ENCODE measurements at places on chromosomes 4 and X.

DNA sequence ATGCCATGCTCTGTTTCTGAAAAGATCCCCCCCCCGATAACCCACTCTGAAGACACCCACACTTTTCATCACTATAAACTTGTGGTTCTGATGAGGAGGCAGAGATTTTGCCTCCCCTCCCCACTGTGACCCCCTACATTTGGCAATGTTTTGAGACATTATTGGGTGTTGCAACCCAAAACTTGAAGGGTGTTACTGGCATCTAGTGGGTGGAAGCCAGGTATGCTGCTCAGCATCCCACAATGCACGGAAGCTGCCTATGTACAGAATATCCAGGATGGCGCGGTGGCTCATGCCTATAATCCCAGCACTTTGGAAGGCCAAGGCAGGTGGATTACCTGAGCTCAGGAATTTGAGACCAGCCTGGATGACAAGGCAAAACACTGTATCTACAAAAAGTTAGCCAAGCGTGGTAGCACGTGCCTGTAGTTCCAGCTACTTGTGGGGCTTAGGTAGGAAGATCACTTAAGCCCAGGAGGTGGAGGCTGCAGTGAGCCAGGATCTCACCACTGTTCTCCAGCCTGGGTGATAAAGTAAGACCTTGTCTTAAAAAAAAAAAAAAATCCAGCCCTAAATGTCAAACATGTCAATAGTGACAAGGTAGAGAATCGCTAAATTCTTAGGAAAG lies 87.3 kb downstream of the SCD5 start:
- DNase-seq, result no peak

- no peak for DNase-seq
Observed at GRCh38 chrX:118239178-118239870, 106.6 kb upstream of the WDR44 start.

GRCh38 chr4:113101669-113102068 lies 52.2 kb downstream of the ANK2 start:
- no peak for DNase-seq

GRCh38 chrX:74195120-74195519 lies 108.9 kb upstream of the ZCCHC13 start:
- no peak for DNase-seq

- DNase-seq, result no peak
Observed at GRCh38 chrX:113986427-113986826, 597.5 kb upstream of the HTR2C start.

GRCh38 chr4:153573881-153574802 lies 108.0 kb downstream of the TMEM131L start:
- peak; percentile 18 for DNase-seq

DNA sequence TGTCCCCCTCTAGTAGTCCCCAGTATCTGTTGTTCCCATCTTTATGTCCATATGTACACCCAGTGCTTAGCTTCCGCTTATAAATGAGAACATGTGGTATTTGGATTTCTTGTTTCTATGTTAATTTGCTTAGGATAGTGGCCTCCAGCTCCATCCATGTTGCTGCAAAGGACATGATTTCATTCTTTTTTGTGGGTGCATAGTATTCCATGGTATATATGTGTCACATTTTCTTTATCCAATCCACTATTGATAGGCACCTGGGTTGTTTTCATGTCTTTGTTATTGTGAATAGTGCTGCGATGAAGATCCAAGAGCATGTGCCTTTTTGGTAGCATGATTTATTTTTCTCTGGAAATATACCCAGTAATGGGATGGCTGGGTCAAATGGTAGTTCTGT lies 6.3 kb downstream of the RAP1GDS1 start:
- DNase-seq, result no peak

GRCh38 chrX:73268463-73268862 lies 53.8 kb upstream of the NAP1L2 start:
- DNase-seq, result no peak

DNA sequence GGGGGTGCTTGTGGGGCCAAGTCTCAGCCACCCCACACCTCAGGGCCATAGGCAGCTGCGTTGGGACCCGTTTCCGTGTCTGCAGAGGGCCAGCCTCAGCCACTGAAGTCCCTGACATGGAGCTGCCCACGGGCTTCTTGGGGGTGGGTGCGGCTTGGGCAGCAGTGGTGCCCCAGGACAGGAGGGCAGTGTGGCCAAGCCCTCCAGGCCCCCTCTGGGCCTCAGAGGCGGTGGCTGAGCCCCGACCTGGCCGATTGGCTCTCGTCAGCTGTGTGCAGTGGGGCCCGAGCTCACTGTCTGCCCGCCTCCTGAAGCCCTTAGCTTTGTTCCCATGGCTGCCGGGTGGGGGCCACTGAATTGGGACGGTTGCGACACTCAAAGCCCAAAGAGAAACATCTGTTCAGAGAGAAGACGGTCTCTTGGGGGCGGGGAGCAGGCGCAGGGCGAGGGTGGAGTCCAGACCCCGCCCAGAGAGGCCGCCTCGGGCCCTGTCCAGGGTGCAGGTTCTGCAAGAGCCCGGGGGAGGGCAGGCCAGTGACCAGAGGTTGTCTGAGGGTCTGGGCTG lies 9.1 kb downstream of the FGFR3 start:
- DNase-seq, result no peak

DNA sequence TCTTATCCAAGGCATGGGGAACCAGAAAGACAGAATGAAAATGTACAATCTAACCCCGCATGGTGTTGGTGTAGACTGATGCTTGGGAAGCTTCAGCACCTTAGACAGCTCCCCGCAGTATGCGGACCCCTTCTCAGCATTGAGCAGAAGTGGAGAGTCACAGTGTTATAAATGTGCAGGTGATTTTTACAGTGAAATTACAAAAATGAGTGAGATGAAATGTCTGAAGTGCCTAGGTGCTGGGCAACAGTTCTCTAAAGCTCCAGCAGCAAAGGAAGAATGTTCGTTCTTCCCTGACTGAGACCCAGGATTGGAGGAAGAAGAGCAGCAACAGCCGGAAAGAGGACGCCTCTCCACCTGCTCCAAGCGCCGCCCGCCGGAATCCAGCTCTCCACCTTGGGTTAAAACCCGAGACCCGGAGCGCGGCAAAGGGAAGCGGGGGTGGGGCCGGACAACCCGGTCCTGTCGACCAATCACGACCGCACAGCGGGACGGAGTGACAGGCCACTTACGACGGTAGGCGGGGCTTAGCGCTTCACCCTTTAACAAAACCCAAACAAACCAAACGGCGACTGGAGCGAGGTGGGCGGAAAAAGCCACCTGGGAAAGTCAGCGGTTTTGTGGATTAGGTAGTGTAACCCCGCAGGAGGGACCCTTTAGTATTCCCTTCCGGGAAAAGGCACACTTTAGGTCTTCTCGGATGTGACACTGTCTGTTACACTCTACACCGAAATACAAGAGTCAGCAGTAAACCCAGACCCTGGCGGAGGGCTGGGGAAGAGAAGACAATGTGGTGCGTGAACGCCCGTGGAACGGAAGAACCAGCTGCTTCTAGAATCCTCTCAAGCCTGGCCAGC lies at the start of gene GLRA3:
GLRA3 (minus strand) TSS at position 403 of the 857 bp plus-strand sequence. CDS start 436 bp downstream, outside the sequence.
- DNase-seq, result no peak

GRCh38 chr4:86033171-86033570 lies 326.7 kb downstream of the MAPK10 start:
- no peak for DNase-seq

DNA sequence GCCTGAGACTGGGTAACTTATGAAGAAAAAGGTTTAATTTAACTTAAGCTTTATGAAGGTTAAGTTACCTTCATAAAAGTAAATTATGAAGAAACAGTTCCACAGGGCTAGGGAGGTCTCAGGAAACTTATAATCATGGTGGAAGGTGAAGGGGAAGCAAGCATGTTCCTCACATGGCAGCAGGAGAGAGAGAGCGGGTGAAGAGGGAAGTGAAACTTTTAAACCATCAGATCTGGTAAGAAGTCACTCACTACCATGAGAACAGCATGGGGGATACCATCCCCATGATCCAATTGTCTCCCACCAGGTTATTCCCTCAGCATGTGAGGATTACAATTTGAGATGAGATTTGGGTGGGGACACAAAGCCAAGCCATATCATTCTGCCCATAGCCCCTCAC lies 944.7 kb upstream of the NDST4 start:
- no peak for DNase-seq

GRCh38 chr4:137443031-137443800 lies 89.1 kb downstream of the PCDH18 start:
- no peak for DNase-seq

DNA sequence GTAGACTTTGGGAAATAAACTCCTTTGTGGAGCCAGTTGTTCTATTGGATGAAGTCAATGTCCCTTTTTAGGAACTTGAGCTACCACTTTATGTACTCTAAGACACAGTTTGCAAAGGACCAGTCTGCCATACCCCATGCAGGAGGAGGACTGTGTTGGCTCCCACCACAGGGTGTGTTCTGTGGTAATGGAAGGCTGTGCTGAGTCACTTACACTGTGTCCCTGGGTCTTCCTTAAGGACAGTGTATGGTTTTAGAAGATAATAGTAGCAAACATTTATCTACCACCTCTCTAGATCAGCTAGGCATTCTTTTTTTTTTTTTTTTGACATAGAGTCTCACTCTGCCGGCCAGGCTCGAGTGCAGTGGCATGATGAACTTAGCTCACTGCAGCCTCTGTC lies 184.0 kb upstream of the PGRMC2 start:
- DNase-seq, result no peak

GRCh38 chr4:151908734-151909497 lies 148.1 kb upstream of the GATB start:
- no peak for DNase-seq

- DNase-seq, result no peak
Observed at GRCh38 chr4:125044886-125045285, 269.9 kb upstream of the FAT4 start.

DNA sequence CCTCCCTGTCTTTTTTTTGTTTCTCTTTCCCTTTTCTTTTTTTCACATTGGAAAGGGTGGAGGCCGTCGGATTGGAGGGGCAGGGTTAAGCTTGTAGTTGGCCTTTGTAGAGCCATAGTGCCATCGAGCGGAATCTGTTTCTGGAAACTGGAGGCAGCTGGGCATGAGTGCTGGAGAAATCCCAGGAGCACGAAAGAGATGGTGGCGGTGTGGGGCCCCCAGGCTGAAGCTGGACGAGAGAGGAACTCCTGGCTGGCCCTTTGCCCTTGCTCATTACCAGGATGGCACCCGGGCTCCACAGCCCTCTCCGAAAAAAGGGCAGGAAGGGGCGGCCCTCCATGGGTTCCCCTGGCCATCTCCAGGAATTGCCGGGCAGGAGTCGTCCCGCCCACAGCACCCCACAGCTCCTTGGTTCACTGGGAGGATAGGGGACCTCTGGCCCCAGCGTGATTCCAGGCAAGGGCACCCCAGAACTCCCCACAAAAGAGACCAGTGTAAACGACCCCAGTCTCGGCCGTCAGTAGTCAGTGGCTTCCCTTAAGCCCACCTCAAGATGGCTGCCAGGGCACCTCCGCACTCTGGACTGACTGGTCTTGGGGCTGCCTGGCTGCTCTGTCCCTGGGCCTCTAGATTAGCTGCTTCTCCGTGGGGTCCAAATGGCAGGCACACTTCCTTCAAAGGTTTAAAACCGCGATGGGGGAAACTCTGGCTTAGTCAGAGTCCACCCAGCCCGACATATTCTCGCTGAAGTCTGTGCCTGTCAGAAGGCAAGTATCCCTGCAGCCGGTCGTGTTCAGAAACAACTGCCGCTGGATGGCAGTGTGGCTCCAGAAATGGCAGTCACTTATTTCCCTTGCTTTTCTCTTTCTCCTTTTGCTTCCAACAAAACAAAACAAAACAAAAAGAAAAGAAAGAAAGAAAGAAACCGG lies 74.1 kb downstream of the NBDY start:
- no peak for DNase-seq

- DNase-seq, result no peak
Observed at GRCh38 chr4:5503336-5503936, 204.9 kb downstream of the EVC2 start.

DNA sequence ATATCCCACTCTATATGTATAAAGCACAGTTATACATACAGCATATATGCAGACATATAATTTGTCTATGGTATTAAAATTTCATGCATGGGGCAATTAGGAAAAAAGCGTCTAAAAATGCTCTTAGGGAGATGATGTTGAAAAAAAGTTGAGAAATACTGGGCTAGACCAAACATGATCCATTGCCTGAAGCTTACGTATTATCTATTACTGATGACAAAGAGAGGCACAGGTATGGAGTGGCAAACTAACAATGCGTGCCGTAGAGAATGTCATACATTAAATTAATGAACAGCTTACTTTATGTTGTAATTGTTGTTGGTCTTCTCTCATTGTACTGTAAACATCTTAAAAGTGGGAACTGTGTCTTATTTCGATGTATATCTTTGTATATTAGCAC lies 13.9 kb downstream of the RHOH start:
- no peak for DNase-seq

GRCh38 chr4:177190995-177191580 lies 118.6 kb upstream of the NEIL3 start:
- DNase-seq, result no peak

All from stimulated activated CD8-positive, alpha-beta memory T cell treated with anti-CD3 and anti-CD28 coated beads, Interleukin-7, amount 100 ng/mL, for 1 hour (primary cell).